ENCODE measurements at places on chromosomes 3 and 15.
A peak's percentile ranks its signal among the peaks of the same experiment; 100 is the strongest.

GRCh38 chr3:106673926-106674569, 703.2 kb upstream of the CCDC54 start:
- DNase-seq: no peak

GRCh38 chr3:183698756-183699155, 1.2 kb downstream of the YEATS2 start:
- no peak for DNase-seq

DNA sequence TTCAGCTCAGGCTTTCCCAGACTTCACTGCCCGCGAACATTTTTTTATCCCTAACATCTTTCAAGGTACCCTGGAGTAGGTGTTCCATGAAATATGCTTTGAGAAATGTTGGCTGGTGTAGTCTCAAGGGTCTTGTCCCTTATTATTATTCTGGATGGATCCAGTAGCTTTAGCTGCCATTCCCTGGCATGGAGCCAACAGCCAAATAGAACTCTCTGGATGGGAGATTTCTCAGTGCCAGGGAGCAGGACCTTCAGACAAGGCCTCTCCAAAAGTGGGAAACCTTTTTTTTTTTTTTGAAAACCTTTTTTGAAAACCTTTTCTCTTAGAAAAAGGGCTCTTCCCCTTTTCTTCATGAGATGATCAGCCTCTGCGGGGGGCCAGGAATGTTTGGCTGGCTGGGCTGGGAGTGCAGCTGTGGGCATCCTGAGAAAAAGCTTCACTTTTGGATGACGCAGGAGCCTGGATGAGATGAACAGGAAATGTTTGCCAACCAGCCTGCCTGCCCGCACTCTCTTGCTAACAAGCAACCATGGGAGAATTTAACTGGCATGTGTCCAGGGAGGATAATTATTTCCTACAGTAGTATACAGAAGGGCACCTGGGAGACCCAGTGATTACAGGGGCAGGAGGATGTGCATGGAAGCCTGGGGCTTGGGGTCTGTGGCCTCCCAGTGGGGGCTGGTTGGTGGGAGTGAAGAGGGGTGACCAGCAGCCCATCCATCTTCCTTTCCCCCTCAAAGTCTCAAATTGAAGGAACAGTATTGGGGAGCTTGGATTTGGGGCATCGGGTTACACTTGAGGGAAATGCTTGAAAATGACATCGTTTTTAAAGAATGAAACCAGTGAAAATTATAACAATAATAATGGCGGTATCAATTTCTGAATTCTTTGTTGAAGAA, 109.1 kb upstream of the LRIG1 start:
- no peak for DNase-seq

- no peak for DNase-seq
These were observed 20.4 kb upstream of the SLC25A38 start for GRCh38 chr3:39362812-39363211.

GRCh38 chr15:88083811-88084760, 172.5 kb downstream of the NTRK3 start:
- DNase-seq: peak; percentile 89

GRCh38 chr15:40471105-40471807, 472 bp downstream of the CHST14 start:
- no peak for DNase-seq

DNA sequence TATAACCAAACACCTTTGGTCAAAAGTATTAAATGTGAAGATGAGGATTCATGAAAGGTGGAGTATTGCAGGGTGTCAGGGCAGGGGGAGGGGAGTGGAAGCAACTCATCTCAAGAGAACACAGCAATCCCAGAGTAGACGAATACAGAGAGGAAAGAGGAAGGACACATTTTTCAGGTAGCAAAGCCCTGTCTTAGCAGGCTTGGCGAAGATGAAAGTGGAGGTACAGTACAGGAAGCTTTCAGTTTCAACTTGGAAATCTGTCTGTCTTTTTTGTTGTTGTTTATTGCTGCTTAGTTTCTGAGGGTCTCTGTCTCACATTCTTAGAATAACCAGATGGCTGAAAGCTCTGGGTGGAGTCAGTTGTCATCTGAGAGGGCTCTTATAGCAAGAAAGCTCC, 80.8 kb upstream of the GPR149 start:
- no peak for DNase-seq

GRCh38 chr3:105466072-105466471, 99.4 kb downstream of the ALCAM start:
- no peak for DNase-seq

- no peak for DNase-seq
These were observed 2.9 kb downstream of the RAB43 start for GRCh38 chr3:129118745-129119144.

- DNase-seq: no peak
These were observed 31.4 kb downstream of the CLDN11 start for GRCh38 chr3:170450039-170450438.

DNA sequence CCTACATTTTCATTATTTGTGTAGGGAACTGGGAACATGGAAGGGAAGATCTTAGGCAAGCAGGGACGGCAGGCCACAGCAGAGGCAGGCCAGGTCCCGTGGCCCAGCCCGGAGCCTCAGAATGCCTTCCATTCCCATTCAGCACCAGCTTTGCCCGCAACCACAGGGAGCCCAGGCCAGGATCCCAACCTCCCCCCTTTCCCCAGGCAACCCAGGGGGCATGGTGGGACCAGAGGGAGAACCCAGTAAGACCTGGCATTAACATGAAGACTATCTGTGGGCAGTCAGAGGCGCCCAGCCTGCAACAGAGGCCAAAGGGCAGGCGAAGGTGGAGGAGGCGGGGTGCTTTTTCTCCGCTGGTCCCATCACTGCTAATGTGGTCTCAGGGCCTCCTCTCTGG, 135.6 kb downstream of the TPRA1 start:
- DNase-seq: no peak

DNA sequence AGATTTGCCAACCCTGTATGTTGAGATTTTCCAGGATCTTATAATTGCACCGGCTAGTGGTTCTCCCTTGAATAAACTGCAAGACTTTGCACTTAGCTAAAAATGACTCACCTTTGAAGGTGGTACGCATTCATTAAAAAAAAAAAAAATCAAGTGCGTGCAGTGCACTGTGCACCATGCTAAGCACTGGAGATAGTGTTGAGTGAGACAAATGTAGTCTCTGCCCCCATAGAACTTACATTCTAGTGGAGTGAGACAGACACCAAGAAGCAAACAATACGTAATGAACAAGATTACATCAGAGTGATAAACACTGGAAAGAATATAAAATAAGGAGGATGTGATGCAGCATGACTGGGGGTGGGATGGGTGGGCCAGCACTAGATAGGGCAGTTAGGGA, 69.4 kb downstream of the ITPR1 start:
- DNase-seq: no peak

GRCh38 chr15:101329867-101330380, 34.9 kb upstream of the SNRPA1 start:
- DNase-seq: no peak

DNA sequence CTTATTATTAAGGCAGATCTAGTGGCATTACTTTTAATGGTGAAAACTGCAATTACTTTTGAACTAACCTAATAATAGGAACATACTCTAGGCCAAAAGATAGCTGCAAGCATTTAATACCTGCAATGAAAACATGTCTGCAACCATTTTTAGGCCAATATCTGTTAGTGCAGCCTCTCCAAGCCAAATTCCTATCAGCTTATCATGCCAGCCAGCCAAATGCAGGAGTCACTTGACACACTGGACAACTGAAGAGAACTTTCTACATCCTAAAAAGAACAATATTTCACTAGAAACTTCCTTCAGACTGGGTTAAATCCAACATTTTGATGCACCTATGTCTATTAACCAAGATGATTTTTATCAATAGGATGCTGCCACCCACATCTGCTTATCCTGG, 33.8 kb downstream of the CCDC54 start:
- DNase-seq: no peak

GRCh38 chr15:44910981-44911625, 45.4 kb upstream of the TERB2 start:
- no peak for DNase-seq

GRCh38 chr15:75161917-75162414, 39.7 kb upstream of the C15orf39 start:
- DNase-seq: no peak

GRCh38 chr3:35871009-35871408, 231.7 kb downstream of the ARPP21 start:
- DNase-seq: no peak
